ENCODE measurements at places on chromosomes 1 and 21.
A peak's percentile ranks its signal among the peaks of the same experiment; 100 is the strongest.

DNA sequence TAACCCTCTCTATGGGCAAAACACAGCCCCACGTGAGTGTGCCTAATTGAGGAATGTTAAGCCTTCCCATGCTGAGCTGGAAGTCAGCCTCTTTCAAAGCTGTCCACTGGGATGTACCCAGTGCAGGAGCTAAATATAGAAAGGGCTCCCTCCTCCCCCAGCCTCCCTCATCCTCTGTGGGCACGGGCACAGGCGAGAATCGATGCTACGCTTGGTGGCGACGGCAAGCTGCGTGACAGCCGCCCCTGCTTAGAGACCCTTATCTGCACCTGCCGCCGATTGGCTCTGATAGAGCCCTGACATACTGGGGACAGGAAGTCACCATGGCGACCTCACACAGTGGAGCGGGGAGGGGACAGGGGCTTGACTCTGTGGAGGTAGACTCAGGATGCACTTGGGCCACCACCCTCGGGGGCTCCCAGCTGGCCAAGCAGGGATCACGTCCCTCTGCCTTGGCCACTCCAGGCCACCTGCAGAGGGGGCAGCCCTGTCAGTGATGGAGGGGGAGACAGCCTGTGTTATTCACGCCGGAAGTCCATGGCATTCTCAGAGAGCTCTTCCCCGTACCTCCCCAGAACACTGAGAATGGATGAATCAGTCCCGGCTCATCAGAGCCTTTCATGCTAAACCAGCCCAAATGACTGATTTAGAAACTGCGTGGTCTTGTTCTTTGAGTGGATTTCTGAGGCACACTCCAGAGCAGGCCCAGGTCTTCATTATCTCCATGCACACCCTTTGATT lies 84.8 kb downstream of the KCND3 start:
- DNase-seq, result peak; percentile 89

DNA sequence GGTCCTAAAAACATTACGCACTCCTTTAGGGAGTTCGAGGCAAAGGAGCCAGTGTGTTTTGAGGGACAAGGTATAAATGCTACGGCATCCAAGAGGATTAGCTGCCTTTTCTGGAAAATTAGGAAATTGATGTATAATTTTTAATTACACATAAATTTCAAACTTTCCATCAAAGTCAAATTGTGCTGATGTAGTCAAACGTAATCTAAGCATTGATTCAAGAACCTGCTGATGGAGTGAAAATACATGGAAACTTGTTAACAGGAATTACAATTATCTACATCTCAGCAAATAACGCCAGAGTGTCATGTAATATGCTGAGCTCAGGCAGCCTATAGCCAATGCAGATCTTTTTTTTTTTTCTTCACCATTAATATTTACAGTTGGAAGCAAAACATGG lies 194.5 kb downstream of the CRB1 start:
- no peak for DNase-seq

DNA sequence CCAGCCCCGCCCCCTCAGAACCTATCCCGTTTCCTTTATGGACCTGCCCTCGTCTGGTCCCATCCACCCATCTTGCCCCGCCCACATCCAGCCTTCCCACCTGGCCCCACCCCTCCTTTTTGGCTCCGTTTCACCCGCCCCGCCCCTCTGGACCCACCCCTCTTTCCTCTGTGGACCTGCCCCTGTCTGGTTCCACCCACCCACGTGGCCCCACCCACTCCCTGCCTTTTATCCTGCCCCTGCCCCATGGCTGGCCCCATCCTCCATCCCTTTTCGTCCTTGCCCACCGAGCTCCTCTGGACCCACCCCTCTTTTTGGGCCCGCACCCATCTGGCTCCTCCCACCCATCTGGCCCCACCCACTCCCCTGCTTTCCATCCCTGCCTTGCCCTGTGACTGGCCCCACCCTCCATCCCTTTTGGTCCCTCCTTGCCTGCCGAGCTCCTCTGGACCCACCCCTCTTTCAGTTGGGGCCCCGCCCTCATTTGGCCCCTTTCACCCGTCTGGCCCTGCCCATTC lies 177.3 kb downstream of the CAMTA1 start:
- DNase-seq, result peak; percentile 100

- no peak for DNase-seq
Measured at GRCh38 chr1:187847531-187847930, 1018.8 kb downstream of the PLA2G4A start.

DNA sequence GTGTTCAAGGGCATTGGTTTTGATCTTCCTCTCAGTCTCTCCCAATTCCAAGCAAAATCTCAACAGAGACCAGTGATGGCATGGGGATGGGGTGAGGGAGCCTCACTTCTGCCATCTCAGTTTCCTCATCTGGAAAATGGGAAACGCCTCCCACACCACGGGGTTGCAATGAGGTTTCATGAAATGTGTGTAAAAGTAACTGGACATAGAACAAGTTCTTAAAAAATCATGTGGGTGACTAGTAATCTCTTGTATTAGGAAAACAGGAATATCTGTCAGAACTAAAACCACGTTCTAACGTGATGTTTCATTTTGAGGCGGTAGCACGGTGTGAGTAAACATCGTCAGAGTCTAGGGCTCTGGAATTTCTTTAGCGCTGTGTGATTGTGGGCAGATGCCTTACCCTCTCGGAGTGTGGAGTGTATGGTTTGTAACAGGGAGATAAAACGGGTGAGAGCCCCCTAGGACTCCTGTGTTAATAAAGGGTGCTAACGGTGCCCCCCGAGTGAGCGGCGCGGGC lies 55.5 kb upstream of the DNAJC6 start:
- DNase-seq, result no peak

GRCh38 chr1:37647281-37647680 lies 12.6 kb upstream of the RSPO1 start:
- no peak for DNase-seq

GRCh38 chr1:225825607-225826007 lies 15.7 kb downstream of the EPHX1 start:
- peak; percentile 46 for DNase-seq

- DNase-seq, result no peak
Measured at GRCh38 chr1:232577772-232578171, 52.2 kb downstream of the SIPA1L2 start.

- no peak for DNase-seq
Measured at GRCh38 chr1:217272385-217272784, 358.5 kb downstream of the GPATCH2 start.

- no peak for DNase-seq
Measured at GRCh38 chr1:209751627-209752231, 4.1 kb upstream of the TRAF3IP3 start.

DNA sequence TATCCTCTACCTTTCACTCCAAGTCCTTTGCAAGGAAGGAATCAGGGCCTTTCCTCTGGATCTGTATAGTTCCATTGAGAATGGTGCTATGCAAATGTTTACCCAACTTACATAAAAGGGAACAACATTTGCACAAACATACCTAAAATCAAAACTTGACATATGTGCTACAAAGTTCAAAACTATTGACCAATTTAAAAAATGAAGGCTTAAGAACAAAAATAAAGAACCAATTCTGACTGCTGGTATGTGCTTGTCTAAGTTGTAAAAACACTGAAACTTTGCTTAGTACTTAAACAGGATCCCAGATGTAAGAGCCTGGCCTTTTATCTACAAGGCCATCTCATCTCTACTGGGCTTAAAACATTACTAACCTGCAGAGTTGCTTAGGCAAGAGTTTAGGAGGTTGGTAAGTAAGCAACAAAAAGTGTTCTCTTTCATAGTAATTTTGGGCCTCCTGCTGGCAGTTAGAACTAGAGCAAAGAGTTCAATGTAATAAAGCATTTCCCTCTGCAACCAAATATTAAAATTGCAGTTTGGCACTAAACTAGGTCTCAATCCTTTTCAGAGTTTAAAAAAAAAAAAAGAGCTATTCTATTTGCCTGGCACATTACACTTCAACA lies 2.0 kb downstream of the SCMH1 start:
- DNase-seq, result peak; percentile 11

DNA sequence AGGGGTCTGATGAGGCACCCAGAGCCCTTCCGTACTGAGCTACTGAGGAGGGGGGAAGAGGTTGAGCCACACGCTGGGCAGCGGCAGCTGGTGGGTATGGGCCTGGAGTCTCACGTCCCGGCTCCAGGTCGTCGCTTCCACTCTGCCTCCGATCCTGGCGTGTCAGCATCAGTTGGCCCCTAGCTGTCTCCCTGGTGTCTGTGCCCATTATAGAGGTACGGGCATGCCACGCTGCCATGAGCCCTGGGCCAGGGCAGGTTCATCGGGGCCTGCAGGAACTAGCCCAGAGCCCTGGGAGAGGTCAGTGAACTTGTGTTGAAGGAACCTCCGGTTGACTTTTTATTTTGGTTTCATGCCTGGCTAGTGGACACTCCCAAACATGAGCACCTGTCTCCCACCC lies 18.2 kb downstream of the COQ8A start:
- no peak for DNase-seq

DNA sequence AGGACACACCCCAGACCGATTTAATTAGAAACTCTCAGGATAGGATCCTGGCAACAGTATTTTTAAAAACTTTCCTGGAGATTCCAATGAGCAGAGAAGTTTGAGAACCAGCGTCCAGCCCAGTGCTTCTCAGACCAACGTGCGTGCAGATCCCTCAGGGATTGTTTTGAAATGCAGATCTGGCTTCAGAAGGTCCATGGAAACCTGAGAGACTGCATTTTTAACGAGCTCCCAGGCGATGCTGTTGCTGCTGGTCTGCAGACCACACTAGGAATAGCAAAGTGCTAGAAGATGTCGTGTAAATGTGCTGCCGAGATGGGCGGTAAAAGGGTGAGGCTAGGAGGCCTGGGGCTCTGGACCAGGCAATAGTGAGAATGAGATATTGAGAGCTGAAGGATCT lies 18.4 kb upstream of the CASQ1 start:
- no peak for DNase-seq

DNA sequence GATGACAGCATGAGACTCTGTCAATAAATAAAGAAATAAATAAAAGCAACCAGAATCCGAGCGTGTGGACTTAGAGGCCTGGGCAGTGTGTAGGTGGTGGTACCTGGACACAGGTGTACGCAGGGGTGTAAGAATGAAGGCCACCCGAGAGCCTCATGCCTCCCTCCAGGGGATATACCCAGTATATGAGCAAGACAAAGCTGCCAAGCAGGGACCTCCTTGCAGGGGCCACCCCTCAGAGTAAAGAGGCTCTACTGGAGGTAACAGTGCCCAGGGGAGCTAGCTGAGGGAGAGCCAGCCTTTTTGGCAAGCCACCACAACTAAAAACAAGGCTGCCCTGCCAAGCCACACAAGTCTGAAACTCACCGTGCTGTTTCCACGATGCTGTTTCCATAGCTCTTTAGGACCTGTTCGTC lies 179.2 kb upstream of the RAB4A start:
- DNase-seq, result peak; percentile 38

- no peak for DNase-seq
Measured at GRCh38 chr1:41109310-41110197, 88.0 kb upstream of the SLFNL1 start.

- DNase-seq, result no peak
Measured at GRCh38 chr21:40187244-40187643, 320.0 kb downstream of the PCP4 start.

GRCh38 chr1:81398041-81398440 lies 402.7 kb upstream of the ADGRL2 start:
- DNase-seq, result no peak

GRCh38 chr21:46431884-46432488 lies 26.7 kb upstream of the DIP2A start:
- DNase-seq, result no peak

DNA sequence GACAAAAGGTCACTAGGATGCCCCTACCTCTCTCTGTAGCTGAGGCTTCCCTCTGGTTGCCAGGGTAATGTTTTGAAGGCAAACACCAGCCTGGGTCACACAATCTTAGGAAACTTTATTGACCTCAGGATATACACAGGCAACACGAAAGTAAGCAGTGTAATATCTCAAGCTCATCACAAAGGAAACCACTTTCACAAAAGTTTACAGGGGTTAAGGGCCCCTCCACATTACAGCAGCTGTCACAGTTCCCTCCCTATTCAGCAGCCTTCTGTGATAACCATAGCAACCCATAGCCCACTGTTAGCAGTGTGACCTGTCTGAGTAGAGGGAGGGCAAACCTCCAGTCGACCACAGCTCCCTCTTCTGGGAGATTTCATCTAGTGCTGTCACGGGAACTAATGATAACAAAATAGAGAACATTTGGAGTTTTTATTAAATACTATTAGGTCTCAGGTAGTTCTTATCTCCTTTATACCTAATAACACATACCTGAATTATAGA lies 149.8 kb downstream of the PTPRC start:
- no peak for DNase-seq

DNA sequence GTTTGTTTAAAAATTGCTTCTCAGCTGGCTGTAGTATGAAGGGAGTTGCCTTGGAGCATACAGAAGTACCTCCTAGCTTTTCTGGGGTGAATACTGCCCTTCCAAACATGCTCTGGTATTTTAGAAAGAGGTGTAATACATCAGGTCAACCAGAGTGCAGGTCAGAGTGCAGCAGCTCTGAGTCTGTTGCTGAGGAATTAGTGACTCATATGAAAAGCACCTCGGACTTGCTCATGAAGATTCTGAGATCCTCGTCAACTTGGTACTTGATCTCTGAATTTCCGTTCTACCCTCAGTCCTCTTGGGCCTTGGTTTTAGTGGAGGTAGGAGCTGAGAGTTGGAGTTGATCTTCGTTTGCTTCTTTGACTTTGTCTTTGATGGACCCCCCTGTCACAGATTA lies 67.3 kb downstream of the NOS1AP start:
- DNase-seq, result no peak

DNA sequence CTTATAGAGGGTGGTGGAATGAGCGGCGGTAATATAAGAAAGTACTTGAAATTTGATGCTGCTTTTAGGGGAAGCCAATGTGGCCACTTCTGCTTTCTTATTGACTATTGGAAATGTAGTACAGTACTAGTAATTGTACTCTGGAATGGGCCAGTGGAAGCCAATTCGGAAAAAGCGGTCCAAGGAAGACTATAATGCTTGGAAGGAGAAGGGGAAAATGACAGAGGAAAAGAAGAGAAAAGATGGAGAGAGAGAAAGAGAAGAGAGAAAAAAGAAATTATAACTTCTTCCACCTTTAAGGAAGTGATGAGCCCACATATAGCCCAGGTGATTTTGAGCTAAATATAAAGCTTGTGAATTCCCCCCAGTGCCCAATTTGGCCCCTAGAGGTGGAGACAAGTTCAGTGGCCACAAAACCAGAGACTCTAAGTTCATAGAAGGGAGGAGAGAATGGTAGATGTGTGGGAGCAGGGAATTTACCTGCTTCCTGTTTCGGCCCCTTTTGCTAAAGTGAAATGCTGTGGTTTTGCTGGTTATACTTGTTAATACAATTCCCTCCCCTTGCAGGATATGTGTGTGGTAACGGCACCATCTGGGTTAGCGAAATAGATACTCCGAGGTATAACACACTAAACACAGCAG lies 35.7 kb upstream of the DUSP10 start:
- DNase-seq, result no peak

GRCh38 chr21:16992448-16992847 lies 520.4 kb upstream of the CXADR start:
- no peak for DNase-seq

DNA sequence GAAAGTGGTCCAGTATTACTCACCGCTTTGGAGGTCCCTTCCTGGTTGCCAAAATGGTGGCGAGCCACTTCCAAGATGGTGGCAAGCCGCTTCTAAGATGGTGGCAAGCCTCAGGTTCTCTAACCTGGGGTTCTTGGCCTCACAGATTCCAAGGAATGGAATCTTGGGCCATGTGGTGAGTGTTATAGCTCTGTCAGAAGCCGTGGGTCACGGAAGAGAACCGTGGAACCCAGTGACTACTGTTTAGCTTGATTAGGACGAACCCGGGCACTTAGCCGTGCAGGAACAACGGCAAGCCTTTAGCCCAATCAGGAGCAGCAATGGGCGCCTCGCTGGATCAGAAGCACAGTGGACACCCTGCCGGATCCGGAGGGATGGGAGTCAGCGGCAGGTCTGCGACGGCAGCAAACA lies 356.2 kb upstream of the TMPRSS15 start:
- DNase-seq, result no peak

All from NCI-H345 (cell line).